RPMI7951 (cell line): ENCODE measurements at places on chromosomes 2 and 18. TPM values are rescaled to one million over a fixed set of nuclear protein-coding genes. Genes with fewer than 3 reads are reported as not detected.

DNA sequence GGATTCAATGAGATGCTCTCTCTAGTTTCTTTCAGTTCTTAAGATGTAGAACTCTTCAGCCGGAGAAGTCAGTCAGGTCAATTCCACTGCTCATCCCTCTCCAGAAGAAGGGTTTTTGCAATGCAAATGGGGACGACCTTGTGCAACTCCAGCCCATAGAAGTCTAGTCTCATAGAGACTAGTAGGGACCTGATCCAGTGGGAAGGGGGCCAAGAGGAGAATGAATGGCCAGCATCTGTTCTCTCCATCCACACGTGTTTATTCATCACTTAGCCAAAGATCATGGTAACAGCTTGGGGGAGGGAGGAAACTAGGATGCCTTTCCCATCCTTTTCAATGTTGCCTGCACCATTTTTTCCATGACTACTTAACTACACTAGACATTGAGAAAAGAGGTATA lies 120.2 kb downstream of the LAMA3 start:
- DNase-seq = no peak

CAPG gene
- total RNA-seq = 5.2 and 8.5 TPM in 2 replicates

DNA sequence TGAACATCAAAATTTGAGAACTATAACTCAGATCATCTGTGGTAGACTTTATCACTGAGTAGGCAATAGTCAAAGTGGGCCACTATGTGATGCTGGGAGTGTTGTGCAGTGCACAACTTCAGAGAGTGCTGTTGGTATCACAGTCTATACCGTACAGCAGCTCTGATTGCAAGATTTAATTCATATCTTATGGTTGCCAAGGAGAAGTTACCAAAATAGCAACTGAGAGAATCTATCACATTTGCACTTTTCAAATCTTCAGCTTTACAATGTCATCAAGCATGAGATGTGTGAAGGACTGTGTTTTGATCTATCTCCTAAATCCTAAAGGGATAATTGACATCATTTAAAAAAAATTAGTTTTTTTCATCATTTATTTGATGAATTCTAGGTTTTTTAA lies 216.1 kb downstream of the DLGAP1 start:
- DNase-seq = no peak

- no peak for DNase-seq
Measured at GRCh38 chr2:207960090-207960489, 65.2 kb downstream of the PLEKHM3 start.

GRCh38 chr2:83186105-83186760 lies 1272.8 kb downstream of the SUCLG1 start:
- DNase-seq = no peak

COL3A1 gene
- 33.6 and 39.9 TPM in 2 replicates for total RNA-seq

DNA sequence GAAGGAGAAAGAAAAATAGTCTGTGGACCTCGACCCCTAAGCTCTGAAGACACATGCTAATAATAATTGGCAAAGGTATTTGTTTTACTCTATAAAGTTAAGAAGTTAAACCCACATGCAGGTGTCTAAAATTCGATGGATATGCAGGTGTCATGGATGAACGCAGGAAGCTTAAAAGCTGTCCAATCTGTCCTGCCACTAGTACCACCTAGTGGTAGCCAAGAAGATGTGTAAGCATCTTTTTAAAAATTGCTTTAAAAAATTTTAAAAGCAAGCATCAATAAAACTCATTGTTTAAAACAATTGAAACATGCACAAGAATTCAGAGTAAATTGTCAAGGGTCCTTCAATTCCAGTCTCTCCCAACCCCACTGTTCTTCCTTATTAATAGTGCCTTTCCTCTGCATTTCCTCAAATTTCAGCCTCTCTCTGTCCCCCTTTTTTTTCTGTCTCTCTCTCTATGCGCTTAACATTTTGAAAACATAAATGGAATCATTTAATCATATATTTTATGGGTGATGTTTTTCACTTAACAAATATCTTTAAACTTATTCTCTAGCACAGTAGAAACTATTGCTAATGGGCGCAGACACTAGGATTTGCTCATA lies 30.6 kb upstream of the PPP3R1 start:
- DNase-seq = peak; percentile 47

LTBP1 gene
- 150 and 162 TPM in 2 replicates for total RNA-seq

TMEM169 gene
- 2.2 and 2.9 TPM in 2 replicates for total RNA-seq

DNA sequence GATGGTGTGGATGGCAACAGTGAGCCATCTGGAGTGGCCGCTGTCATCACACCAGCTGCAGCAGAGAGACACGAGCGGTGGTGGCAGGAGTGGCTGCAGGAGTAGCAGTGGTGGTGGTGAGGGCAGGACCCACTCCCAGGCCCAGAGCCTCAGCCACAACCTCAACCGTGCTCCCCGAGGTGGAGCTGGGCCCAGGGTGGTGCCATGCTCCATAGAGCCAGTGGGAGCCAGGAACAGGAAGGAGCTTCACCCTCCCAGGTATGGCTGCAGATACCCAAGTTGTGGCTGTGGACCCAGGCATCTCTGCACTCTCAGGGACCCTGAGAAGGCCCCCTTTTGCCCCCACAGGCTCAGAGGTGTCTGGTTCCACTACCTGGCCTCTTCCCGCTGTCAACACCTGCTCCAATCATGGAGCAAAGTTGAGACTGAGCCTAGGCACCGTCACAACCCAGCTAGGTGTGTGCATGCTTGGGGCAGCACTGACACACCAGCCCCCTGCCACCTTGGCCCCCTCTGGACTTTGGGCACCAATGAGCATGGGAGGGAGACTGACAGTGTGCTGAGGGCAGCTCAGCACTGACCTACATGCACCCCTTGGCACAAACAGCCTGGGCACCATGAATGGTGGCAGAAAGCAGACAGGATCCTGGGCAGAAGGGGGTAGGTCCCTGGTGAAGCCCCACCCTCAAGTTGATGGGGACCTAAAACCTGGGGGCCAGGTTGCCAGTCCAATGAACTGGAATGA lies 188.9 kb downstream of the NDUFA10 start:
- DNase-seq = no peak

DNA sequence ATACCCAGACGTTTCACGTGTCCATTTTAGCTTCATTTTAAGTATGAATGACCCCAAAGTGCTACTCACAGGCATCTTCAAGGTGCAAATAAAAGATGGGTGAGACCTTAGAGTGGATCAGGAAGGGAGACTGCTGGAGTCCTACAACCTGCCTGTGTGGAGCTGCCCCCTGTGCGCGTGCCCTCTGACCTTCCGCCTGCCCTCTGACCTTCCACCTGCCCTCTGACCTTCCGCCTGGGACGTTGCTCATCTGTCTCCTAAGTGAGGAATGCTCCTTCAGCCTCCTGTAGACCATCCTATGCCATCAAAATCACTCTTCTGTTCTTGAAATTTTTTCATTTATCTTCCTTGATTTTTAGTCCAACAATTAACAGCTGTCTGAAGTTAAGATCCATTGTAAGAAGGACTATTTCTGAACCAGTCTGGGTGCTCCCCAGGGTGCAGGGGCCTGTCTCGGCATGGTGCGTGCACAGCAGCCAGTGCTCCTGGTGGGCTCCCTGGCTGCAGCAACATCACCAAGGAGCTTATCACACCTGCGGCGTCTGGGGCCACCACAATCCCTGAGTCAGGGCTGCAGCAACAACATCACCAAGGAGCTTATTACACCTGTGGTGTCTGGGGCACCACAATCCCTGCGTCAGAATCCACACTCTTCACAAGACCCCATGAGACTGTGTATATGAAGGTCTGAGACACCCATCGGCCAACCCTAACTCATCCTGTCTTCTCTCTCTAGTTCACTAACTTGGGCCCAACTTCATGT lies 86.0 kb downstream of the TPO start:
- no peak for DNase-seq

- peak; percentile 54 for DNase-seq
Measured at GRCh38 chr2:75309596-75310463, 110.5 kb upstream of the TACR1 start.

KCNG2 gene
- total RNA-seq = not detected in 2 replicates

DNA sequence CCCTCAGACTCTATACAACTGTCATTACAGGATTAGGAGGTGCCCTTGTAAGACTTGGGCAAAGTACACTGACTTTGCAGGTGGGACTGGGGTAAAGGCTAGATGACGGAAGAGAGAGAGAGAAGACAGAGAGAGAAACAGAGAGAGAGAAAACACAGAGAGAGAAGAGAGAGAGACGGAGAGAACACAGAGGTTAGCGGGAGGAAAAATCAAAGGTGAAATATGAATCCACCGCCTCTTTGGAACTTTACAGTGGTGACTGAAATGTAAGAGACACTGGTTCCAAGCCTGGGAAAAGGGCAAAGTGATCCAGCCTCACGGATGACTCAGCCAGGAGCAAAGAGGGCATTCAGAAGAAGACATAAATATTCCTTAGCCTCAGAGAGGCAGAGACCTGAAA lies 25.1 kb upstream of the CAB39 start:
- DNase-seq = peak; percentile 78

DNA sequence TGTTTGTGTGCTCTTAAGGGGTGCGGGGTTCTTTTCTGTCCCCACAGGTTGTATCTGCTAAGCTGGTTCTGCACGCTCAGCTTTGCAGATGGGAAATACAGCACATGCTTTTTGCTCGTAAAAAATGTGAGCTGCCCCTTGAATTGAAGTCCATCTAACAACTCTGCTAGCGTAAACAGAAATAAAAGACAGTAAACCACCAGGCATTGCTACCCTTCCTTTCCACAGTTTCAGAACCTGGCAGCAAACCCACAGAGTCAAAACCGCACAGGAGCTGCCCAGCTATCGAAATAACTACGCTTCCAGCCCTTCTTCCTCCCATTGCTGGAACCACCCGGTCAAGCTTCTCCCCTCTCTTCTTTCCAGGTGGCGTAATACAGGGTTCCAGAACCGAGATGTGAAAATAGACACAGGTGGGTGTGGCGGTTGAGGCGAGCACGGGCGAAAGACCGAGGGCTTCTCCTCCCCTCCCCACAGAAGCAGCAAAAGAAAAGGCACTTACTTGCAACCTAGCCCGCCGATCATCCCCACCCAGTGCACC lies 479 bp downstream of the SCN9A start:
- DNase-seq = no peak

- DNase-seq = no peak
Measured at GRCh38 chr2:152339556-152340286, 4.7 kb downstream of the FMNL2 start.

DNA sequence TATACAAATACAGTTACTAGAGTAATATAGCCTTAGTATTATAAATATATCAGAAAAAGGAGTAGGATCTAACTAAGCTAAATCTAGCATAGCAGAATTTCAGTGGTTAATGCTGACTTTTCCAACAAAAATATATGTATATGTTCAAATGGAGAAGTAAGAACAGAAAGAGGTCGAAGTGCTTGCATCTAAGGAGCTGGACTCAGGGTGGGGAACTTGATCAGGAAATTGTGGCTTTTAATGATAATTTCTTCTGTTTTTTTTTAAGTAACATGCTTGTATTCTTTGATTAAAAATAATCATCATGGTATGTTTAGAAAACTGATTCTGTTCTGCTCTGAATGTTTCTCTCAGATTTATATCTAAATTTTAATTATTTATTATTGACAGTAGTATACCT lies 327.1 kb downstream of the GALNT13 start:
- no peak for DNase-seq

- DNase-seq = no peak
Measured at GRCh38 chr2:119478978-119479295, 45.3 kb downstream of the SCTR start.

PROKR1 gene
- total RNA-seq = not detected in 2 replicates
